GM20000 (cell line): ENCODE measurements at places on chromosomes 1 and 21.

GRCh38 chr1:193448682-193449461 lies 262.5 kb upstream of the B3GALT2 start:
- no peak for DNase-seq

- DNase-seq = no peak
Observed at GRCh38 chr1:147238053-147238902, 4.2 kb upstream of the CHD1L start.

DNA sequence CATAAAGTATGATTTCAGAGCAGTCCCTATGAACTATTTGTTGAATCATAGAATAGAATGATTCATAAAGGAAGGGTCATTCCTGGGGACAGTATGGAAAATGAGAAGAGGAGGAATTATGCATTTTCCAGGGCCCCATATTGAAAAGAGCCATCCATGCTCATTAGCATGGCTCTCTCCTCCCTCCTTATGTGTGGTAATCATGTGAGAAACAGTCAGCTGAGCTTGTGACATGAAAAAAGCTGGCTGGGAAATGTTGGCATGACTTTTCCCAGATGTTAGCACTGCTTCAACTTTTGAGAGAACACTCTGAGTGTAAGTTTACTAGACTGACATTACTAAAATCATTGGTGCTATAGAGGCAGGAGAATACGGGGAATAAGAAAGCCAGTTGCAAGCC lies 16.1 kb downstream of the TRIM67 start:
- no peak for DNase-seq

DNA sequence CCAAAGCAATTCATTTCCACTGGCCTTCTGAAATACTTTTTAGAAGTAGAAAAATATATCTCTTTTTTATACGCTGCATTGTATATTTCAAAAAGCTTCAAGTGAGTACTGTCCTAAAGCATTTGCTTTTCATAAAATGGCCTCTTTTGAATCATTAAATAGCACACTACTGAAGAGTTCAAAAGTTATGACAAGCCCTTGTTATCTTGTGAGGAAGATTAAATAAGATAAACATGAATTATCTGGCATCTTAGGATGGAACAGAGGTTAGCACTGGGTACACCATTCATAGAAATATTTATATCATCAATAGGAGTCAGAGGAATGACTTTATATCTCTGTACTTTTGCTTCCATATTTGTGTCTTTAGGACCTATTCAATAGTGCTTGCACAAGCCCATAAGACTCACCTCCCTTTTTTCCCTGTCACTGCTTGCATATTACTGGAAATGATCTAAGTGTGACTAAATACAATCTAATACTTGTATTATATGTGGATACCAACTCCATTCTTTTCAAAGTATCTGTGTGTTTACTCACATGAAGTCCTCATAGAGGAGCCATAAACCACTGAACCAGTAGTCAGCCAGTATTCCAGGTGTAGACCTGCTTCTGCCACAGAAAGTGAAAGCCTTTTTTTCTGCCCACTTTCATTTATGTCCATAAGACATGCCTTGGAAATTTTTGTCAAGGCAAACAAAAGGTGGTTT lies 274.2 kb upstream of the C1orf105 start:
- no peak for DNase-seq

GRCh38 chr1:6328091-6328490 lies 65.5 kb downstream of the ACOT7 start:
- no peak for DNase-seq

GRCh38 chr21:42669041-42669440 lies 15.6 kb downstream of the PDE9A start:
- no peak for DNase-seq

GRCh38 chr1:55640708-55641473 lies 425.7 kb upstream of the USP24 start:
- DNase-seq = peak; percentile 59

GRCh38 chr1:8520483-8520966 lies 202.6 kb downstream of the SLC45A1 start:
- no peak for DNase-seq

DNA sequence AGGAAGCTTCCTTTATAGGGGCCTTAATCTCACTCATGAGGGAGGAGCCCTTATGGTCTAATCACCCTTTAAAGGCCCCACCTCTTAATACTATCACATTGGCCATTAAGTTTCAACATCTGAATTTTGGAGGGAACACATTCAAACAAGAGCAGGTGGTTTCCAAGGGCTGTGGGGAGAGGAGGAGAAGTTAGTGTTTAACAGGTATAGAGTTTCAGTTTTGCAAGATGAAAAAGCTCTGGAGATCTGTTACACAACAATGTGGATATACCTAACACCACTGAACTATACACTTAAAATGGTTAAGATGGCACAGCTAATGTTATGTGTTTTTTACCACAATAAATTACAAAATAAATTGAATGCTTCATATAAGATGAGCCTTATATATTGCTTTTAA lies 113.4 kb upstream of the DNAH14 start:
- DNase-seq = no peak

- no peak for DNase-seq
Observed at GRCh38 chr21:43689556-43690337, 29.2 kb upstream of the PDXK start.

DNA sequence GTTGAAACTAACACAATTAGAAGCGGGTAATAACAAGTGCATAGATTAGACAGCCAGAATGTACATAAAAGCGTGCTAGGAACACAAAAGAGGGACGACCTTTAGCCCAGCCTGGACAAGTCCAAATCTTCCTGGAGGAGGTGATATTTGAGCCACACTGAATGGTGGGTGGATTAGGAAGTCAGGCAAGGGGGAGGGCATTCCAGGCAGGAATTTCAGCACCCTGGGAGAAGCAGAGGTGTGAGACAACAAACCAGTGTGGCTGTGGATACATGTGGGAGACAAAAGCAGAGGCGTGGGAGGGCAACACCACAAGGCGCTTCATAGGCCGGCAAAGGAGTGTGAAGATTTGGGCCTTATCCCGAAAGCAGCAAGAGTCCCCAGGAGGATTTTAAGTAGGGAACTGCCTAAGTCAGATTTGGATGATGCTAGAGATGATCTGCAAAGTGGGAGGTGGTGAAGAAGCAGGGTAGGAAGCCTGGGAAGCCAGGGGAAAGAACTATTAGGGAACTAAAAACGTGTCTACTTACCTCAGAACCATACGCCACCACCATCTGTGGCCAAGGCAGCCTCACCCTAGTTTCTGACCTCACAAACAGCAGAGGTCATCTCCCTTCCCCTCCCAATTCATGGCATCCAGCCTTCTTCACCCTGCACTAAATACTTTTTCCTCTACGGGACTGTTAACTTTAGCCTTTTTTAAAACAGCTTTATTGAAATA lies 81.8 kb downstream of the GLUL start:
- no peak for DNase-seq

- no peak for DNase-seq
Observed at GRCh38 chr1:55331351-55331750, 116.2 kb upstream of the USP24 start.

- DNase-seq = peak; percentile 39
Observed at GRCh38 chr1:210250665-210250997, 18.0 kb downstream of the SERTAD4 start.

DNA sequence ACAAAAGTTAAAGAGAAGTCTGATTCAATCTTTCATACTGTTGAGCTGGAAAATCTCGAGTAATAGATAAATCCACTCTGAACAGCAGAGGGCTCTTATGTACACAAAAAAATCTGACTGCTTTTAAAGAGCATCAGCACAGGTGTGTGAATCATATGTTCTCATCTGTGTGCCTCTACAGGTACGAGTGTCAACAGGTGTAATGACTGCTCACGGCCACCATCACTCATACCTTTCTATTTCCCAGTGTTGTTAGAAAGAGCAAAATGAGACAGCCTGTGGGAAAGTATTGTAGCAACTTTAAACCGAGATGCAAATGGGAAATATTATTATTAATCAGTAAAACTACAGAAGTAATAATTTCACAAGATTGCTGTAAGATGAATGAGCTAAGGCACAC lies 49.0 kb upstream of the SCAF4 start:
- no peak for DNase-seq

GRCh38 chr1:203769505-203770343 lies 4.7 kb downstream of the LAX1 start:
- DNase-seq = no peak

DNA sequence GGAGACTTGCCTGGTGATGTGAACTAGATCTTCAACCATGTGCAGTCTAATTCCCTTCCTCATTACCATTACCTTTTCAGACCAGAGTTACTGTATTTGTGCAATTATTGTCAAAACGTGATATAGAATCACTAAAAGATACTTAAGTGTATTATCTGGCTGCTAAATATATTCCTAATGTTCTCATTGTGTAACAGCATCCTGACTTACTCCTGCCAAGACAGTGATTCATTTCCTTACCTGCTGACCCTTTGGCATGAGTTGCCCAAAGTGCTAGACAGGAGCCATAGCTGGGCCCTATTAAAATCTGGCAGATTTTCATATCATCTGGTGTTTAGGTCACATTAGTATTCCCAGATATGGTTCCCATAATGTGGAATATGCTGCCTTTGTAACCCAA lies 598.3 kb upstream of the CAMK1G start:
- DNase-seq = no peak

DNA sequence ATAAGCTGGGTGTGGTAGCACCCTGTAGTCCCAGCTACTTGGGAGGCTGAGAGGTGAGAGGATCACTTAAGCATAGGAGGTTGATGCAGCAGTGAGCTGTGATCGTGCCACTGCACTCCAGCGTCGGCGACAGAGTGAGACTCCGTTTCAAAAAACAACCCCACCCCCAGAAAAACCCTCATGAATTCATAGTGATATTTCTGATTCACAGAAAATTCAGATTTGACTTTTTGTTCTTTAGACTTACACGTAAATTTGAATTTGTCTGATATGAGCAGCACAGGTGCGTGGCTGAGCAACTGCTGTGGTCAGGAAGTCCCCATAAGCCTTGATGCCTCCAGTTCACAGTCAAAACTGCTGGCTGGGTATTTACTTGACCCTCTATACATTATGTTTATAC lies 10.0 kb upstream of the MORC3 start:
- DNase-seq = peak; percentile 60

DNA sequence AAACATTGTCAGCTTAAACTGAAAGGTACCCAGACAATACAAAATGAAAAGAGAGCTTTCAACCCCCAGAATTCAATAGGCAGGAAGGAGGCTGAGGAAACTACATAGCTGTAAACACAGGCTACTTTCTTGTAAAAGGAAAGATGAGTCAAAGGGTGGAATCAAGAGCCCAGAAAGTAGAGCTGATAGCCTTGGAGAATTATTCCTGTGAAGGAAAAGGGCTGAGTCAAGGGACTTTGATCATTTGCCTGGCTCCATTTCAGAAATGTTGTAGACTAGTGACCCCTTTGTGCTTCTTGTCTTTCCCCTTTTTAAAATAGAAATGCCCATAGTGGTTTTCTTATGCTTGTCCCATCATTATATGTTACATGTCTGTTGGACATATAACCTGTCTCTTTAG lies 597.6 kb downstream of the ADGRL2 start:
- no peak for DNase-seq

DNA sequence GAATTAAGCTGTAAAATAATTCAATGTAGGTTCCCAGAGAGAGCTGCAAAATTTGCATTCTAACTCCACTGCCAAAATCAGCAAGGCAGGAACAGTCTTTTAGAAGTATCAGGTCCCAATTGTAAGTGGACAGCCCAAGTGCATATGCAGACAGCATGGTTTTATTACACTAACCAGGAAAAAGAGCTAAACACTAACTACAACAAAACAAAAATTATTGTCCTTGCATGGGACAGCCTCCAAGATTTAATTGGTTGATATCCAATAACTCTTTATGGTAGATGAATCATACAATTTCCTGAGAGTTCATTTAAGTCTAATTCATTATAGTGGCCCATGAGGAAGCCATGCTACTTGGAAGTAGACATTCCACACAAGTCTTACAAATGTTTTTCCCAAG lies 154.3 kb upstream of the ZNF648 start:
- no peak for DNase-seq

- no peak for DNase-seq
Observed at GRCh38 chr1:1603671-1604373, 3.9 kb upstream of the FNDC10 start.

- peak; percentile 70 for DNase-seq
Observed at GRCh38 chr1:212678456-212679410, 20.9 kb downstream of the BATF3 start.

GRCh38 chr1:201792534-201793305 lies 36.2 kb upstream of the IPO9 start:
- DNase-seq = peak; percentile 79

DNA sequence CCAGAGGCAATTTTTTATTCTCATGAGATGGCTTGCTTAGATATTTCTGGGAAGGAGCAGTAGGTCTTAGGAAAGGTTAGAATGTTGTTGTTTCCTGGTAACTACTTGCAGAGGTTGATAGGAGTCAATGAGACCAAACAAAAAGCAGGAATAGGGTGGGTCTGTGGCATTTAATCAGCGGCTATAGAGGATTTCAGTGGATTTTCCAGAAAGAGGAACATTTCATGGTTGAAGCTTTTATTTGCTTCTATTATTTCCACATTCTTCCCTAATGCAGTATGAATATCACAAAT lies 111.3 kb upstream of the PALMD start:
- DNase-seq = no peak

GRCh38 chr1:46379996-46380395 lies 14.1 kb upstream of the FAAH start:
- DNase-seq = no peak

GRCh38 chr1:153394391-153394790 lies 3.5 kb upstream of the S100A8 start:
- no peak for DNase-seq

- DNase-seq = no peak
Observed at GRCh38 chr21:26505211-26505610, 67.9 kb downstream of the CYYR1 start.

DNA sequence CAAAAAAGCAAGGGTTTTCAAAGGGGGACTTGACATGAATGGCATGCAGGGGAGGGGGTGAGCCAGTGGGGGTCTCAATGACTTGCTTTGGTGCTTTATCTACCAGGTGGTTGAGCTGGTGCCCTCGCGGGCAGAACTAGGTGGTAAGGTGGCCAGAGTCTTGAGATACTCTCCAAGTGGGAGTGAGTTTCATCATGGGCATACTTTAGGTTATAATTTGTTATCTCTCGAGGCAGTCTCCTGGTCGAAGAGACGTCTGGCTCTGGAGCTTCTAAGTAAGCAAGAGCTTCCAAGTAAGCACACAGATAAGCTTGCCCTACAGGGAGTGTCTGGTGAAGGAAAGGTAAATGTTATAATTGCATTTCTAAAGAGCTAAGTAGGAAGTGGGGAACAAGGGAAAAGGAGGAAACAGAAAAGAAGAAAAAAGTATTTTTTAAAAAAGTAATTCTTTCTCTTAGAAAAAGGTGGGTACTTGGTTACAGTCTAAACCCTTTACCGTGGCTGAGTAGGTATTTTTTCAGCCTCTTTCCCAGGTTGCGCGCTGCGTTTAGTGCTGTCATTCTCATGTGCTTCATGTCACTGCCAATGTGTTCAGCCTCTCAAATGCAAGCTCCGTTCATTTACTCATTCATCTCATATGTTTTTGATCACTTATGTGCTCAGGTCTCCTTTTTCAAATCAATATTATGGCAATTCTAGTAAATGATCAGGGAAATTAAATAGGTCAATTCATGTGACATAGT lies 31.6 kb upstream of the DNAJC6 start:
- DNase-seq = no peak

- DNase-seq = no peak
Observed at GRCh38 chr21:45060089-45060488, 14.3 kb upstream of the ADARB1 start.
